Foreskin keratinocyte (primary cell): ENCODE measurements at places on chromosomes 6 and 20.

GRCh38 chr6:168901076-168901475 is 352.6 kb downstream of the THBS2 start:
- DNase-seq, result no peak

GRCh38 chr20:32380745-32381144 is 22.6 kb downstream of the ASXL1 start:
- no peak for DNase-seq

- DNase-seq, result no peak
Measured at GRCh38 chr20:64156886-64157875, 7.1 kb upstream of the MYT1 start.

GRCh38 chr6:141451511-141452353 is 681.0 kb upstream of the GJE1 start:
- DNase-seq, result peak; percentile 76
